ENCODE measurements at places on chromosomes 16 and 17. TPM values are rescaled to one million over a fixed set of nuclear protein-coding genes. Genes with fewer than 3 reads are reported as not detected.

The CX3CL1 gene
- 25.7 TPM for polyA plus RNA-seq

DNA sequence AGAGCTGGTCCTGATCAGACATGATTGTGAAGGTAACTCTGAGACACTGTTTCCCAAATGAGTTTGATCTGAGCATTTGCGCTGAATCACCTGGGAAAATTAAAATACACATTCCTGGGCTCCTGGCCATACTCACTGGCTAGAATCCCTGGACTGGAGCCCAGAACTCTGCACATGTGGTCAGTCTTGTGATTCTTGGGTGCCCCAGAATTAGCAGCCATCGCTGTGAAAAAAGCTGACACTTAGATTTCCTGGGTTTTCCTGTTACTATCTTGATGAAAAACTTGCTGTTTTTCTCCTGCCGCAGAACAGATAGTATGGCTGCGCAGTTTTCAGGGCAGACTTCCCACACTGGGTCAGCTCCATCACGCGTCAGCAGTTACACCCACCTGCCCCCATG is 24.6 kb downstream of the NECAB2 start:
- no peak for DNase-seq

The FKBP10 gene
- 123 TPM for polyA plus RNA-seq

DNA sequence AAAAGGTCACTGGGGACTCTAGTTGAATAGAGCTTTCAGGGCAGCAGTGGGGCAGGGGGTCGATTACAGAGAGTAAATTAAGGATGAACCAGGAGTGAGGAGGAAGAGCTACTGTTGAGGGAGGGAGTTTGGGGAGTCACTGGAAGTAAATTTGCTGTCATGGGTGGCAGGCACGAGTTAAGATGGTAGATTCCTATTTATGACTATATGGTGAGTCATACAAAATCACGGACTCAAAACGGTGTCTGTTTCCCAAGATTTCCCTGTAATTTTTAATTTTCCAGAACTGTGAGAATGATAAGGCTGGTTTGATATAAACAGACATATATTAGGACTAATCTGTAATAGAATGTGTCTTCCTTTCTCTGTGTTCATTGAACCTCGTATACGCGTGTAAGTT is 287.6 kb upstream of the GOT2 start:
- DNase-seq = no peak

The BCO1 gene
- polyA plus RNA-seq = 2.5 TPM

GRCh38 chr17:45740553-45741330 is 43.4 kb upstream of the CRHR1 start:
- no peak for DNase-seq

DNA sequence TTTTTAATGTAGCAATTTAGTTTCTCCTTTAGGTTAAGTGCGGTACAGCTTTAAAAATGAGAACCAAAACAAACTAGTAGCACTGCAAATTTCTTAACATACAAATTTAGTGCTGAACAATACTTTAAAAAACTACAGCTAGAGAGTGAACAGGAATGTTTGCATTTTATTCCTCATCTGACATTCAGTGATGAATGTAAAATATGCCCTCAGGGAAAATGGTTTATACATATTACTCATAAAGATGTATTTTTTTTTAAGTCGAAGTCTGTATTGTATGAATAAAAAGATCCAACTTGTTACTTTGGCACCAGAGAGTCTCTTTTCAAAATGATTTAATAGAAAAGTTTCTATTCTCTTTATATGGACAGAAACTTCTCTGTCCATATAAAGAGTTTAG is 96.8 kb downstream of the BRIP1 start:
- no peak for DNase-seq

The NME2 gene
- 255 TPM for polyA plus RNA-seq

DNA sequence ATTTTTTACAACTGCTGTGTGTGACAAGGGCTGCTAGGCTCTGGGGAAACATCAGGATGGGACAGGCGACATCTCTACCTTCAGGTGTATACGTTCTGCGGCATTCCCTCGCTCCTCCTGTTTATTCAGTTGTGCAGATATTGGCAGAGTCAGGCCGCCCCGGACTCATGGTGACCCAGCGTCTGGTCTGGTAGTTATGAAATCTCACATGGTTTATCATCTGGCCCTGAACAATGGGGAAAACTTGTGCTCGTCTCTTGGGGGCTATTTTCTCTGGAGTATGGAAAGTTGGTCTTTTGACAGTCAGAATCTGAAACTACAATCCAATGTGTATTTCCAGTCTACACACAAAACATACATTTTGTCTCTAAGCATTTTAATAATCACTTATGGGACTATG is 3.3 kb downstream of the MARCHF10 start:
- DNase-seq = no peak

GRCh38 chr17:82070611-82071010 is 5.0 kb upstream of the DUS1L start:
- no peak for DNase-seq

DNA sequence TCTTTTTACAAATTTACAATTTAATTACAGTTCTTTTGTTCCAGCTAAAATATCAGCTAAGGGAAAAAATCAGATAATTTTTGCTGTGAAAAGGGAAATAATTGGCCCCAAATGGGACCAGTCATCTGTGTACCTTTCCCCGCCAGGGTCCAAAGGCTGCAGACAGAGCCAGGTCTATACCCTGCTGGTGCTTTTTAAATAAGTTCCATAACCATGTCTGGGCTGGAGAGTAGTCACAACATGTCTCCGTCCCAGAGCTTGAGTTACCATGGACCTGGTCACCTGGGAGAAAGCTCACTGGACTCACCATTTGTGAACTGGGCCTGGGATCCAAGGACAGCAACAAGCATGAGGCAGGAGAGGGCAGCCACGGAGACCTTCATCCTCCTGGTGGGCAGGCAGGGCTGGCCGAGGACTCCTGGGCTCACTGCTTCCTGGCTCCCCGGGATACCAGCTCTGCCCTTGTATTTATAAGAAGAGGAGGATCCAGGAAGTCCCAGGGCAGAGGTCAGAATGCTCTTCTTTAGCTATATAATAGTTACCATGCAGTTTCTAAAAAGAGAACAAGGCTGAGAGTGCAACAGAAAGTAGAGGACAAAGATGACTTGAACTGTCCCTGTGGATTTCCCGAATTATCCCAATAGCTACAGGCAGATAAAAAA is at the start of gene CCL15:
CCL15 (minus strand) TSS at position 444 of the 662 bp plus-strand sequence; CDS start at position 383, 61 bp downstream.
- DNase-seq = no peak

DNA sequence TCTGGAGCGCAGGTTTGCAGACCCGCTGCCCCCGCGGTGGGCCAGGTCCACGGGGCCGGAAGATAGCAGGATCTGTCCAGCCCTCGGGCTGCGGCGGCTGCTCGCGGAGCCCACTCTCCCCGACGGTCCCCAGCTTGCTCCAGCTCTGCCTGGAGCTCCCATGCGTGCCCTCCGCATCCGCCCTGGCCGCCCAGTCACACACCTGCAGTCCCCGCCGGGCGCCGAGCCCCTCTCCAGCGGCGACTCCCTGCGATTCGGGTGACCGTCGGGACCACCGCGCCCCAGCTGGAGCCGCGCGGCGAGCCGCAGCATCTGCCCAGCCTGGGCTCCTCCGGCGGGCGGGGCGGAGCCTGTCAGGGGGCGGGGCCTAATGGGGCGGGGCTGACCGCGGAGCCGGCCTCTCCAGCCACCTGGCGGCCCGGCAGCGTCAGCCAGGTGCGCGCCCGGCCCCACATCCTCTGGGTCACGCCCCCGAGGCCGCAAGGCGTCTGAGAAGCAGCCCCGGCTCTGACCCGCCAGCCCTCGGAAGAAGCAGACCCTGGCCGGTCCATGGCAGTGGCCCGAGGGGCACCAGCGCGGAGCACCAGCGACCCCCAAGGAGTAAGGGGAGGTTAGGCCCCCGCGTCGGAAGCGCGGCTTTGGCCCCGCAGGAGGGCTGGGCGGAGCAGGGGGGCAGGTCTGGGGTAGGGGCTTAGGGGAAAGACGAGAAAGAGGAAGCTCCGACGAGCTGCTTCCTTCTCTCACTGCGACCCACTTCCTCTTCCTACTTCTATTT is at the start of gene PIK3R5:
PIK3R5 (minus strand) TSS at position 314 of the 775 bp plus-strand sequence. CDS start 54,213 bp downstream, outside the sequence.
- DNase-seq = no peak

DNA sequence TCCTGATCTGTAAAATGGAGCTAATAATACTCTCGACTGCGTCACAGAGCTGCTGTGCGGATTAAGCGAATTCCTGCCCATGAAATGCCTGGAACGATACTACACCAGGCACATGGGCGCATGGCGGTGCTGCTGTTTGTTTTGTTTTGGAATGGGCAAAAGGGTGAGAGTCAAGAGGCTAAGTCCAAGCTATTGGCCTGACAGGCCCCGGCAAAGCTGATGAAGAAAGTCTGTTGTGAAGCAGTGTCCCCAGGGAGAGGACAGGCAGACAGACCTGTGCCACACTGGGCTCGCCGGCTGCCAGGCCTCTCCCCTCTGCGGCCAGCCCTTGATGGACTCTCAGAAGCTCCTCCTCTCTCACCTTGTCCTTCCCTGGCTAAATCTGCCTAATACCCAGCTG is 31.3 kb upstream of the RASD1 start:
- DNase-seq = no peak

The CACNG1 gene
- not detected for polyA plus RNA-seq

The C16orf86 gene
- polyA plus RNA-seq = 2.5 TPM

The FGF11 gene
- 6.8 TPM for polyA plus RNA-seq

The NPIPB6 gene
- polyA plus RNA-seq = 0.99 TPM

- no peak for DNase-seq
Measured at GRCh38 chr17:8117980-8118768, at the start of gene ALOXE3. ALOXE3 (minus strand) TSS chr17:8118514; CDS start chr17:8117990, 524 bp downstream.

- no peak for DNase-seq
Measured at GRCh38 chr16:54077050-54077821, 209.4 kb downstream of the IRX3 start.

The LAT gene
- 4.6 TPM for polyA plus RNA-seq

The ARL5C gene
- polyA plus RNA-seq = not detected

The GNG13 gene
- polyA plus RNA-seq = 0.12 TPM

The SOCS7 gene
- 18.6 TPM for polyA plus RNA-seq

GRCh38 chr16:104355-104754 is 26.3 kb downstream of the MPG start:
- no peak for DNase-seq

DNA sequence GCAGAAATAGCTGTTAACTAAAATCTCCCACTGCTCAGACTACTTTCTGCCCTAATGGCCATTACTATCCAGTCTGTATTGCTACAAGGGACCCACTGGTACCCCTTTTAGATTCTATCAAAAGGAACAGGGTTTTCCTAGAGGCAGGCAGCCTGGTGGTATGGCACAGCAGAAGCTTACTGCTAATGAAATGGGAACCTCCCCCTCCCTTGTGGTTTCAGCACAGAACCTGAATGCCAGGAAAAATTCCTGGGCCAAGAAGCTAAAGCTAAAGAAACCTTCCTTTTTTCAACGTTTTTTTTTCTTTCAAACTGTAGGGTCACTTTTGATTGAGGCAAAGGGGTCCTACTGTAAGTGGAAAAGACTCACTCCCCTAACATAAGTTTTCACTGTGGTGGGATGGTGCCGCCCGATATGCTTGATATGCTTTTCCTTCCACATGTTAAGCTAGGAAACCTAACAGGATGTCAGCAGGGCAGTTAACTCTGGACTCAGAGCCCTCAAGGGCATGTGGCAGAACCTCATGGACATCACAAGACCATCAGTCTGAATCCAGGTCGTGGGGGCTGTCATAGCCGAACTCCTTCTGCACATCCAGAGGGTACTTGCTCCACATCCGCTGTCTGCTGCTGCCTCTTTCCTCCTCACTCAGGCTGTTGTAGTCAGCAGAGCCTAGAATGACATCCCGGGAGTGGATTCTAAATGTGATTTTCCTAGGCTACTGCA is 9.8 kb downstream of the SLC7A6OS start:
- no peak for DNase-seq

DNA sequence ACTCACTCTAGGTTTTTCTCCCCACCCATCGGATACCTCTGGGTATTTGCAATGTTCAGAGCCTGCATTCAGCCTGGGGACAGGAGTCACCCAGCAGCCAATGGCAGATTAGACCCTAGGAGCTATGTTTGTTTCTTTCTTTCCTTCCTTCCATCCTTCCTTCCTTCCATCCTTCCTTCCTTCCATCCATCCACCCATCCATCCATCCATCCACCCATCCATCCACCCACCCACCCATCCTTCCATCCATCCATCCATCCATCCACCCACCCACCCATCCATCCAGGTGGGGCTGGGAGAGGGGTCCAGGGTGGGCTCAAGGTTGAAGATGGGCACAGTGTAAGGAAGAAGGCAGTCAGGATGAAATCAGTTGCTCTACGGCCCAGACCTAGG is 39.9 kb downstream of the TIMM22 start:
- DNase-seq = no peak

The ADAP2 gene
- polyA plus RNA-seq = 2.4 TPM

GRCh38 chr16:79294568-79294967 is 306.0 kb downstream of the MAF start:
- DNase-seq = no peak

The PFN1 gene
- 351 TPM for polyA plus RNA-seq

DNA sequence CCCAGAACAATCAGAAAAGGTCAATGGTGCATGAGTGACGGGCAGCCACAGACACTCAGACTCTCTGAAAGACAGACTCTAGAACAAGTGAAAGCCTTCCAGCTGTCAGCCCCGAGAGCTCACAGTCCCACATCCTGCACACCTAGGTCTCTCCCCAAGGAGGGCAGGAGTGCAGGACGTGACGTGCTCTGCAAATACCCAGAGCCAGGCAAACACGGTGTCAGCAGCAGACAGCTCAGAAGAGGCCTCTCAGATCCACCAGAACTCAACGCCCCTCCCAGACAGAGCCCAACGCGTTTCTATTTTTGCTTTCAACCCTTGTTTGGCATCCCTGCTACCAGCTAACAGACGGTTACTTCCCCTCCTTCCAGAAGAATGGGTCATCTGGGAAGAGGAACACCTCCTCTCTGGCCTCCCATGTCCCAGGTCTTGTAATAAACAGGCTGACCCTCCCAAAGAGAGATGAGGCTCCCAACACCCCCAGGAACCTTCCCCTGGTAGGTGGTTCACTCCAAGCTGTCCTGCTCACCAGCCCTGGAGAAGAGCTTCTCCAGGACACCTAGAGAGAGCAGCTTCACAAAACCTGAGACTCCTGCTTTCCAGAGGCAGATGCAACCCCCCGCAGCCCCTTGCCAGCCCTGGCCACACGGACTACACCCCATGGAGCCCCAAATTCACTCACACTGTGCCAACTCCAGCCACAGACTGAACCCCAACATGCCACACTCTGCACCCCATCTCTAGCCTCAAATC is 7.6 kb downstream of the PITPNM3 start:
- no peak for DNase-seq

DNA sequence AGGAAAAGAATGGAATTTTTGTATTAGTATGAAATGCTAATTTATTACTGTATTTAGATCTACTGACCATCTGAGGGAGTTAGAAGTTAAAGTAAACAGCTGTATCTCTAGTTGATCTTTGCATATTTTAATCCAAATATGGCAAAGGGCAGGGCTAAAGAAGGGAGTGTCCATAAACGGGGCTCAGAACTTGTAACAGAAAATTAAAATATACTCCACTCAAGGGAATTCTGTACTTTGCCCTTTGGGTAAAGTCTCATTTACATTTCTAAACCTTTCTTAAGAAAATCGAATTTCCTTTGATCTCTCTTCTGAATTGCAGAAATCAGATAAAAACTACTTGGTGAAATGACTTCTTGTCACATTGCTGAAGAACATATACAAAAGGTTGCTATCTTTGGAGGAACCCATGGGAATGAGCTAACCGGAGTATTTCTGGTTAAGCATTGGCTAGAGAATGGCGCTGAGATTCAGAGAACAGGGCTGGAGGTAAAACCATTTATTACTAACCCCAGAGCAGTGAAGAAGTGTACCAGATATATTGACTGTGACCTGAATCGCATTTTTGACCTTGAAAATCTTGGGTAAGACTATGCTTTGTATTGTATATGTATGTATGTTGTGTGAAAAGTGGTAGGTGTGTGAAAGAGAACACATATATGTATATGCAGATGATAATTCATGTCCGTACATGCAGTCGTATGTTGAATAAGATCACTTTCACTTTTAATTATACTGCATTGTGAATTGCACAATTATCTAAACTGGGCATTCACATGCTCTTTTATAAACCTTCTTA is at the start of gene ASPA:
ASPA (plus strand) TSS at position 186 of the 799 bp plus-strand sequence; CDS start at position 349, 163 bp downstream.
- no peak for DNase-seq

The TMEM114 gene
- not detected for polyA plus RNA-seq

Measured in right renal cortex interstitium (tissue), 3 donors.